ENCODE measurements at places on chromosomes 7 and 10. TPM values are rescaled to one million over a fixed set of nuclear protein-coding genes. Genes with fewer than 3 reads are reported as not detected.

The DLG5 gene
- total RNA-seq: 37.9 TPM

The MYO3A gene
- 0.20 TPM for total RNA-seq

The AGBL3 gene
- 0.84 TPM for total RNA-seq

The CLDN4 gene
- total RNA-seq: 149 TPM

The GOLGA7B gene
- total RNA-seq: 1.4 TPM

The VAX1 gene
- total RNA-seq: 0.12 TPM

The PDLIM1 gene
- total RNA-seq: 144 TPM

The CRTAC1 gene
- total RNA-seq: 1.5 TPM

The IL6 gene
- not detected for total RNA-seq

The PWWP2B gene
- 14.6 TPM for total RNA-seq
